ENCODE measurements at places on chromosomes 13 and 19. TPM values are rescaled to one million over a fixed set of nuclear protein-coding genes. Genes with fewer than 3 reads are reported as not detected.

FDX2 gene
- 9.4 TPM for total RNA-seq

RASAL3 gene
- 107 TPM for total RNA-seq

WASF3 gene
- not detected for total RNA-seq

C1QTNF9B gene
- total RNA-seq, result not detected

ZNF582 gene
- total RNA-seq, result 2.8 TPM

Measured in activated CD8-positive, alpha-beta T cell treated with anti-CD3 and anti-CD28 coated beads, Interleukin-2, amount 10 ng/mL, durations not matched to agents 7 days and 5 days (primary cell).